Natural killer cell treated with Interleukin-12 subunit alpha and Interleukin-12 subunit beta and Interleukin-15 and Interleukin-18, amount 100 ng/mL, for 72 hours (primary cell): ENCODE measurements at places on chromosomes 13 and 19. TPM values are rescaled to one million over a fixed set of nuclear protein-coding genes. Genes with fewer than 3 reads are reported as not detected.

The ATP4A gene
- not detected for total RNA-seq

The MATK gene
- 58.5 TPM for total RNA-seq

The MEIS3 gene
- total RNA-seq: not detected

The PLPPR2 gene
- total RNA-seq: 9.4 TPM

The SOX1 gene
- total RNA-seq: not detected

The KRTDAP gene
- not detected for total RNA-seq

DNA sequence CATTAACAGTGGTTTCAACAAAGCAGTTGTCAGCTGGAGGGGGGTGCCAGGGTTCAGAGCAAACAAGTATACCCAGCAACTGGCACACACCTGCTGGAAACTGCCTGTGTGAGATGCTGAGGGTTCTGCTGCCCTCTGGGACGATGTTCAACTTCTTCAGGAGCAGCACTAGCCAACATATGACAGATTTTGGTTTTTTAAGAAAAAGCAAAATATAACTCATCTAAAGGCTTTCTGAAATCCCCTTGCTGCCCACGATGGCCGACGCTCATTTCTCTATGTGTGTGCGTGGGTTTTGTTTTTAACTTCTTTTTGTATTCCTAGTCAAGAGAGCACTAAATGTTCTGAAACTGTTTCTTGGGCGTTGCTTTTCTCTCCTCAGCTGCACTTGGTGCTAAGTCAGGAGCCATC, 79.9 kb downstream of the MRPL57 start:
- DNase-seq: no peak
- H3K27me3 ChIP-seq: peaks cover 9% of the 10 kb centered on the region
- no peaks in the 10 kb centered on the region for H3K4me1 ChIP-seq
- H3K36me3 ChIP-seq: no peaks in the 10 kb centered on the region
- H3K4me3 ChIP-seq: no peak overlapping the region

DNA sequence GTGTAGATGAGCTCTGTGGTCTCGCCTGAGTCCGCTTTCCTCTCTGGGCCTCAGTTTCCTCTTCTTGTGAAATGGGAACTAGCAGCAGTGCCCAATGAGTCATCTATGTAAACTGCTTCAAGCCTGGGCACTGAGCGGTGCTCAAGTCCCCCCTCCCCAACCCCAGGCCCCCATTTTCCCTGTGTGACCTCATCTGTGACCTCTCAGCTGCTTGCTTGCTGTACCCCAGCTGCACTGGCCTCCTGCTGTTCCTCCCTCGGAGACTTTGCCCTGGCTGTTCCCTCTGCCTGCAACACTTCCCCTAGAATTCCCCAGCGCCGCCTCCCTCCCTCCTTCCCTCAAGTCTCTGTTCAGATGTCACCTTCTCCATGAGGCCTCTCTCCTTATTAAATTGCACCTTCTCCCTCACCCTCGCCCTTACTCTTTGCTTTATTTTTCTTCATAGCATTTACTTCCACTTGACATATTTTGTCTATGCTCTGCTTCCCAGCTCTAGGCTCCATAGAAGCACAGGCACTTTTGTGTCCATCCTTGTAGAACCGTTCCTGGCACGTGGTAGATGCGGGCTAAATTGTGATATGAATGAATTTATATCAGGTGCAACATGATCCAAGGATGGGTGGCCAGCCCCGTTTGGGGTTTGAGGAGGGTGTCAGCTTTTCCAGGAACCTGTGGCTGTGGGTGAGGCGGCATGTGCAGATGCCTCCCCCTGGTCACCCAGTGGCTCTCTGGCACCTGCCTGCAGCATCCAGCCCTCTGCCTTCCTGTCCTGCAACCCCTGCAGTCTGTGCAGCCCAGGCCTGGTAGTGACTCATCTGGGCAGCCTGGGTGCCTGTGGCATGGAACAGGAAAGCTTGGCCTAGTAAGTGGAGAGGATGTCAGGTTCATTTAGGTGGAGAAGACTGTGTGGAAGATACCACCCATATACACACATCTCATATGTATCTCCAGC, 26.3 kb downstream of the SIPA1L3 start:
- peaks cover 6% of the 10 kb centered on the region for H3K4me1 ChIP-seq
- no peaks in the 10 kb centered on the region for H3K36me3 ChIP-seq
- no peak for DNase-seq

- H3K4me1 ChIP-seq: peaks cover 5% of the 10 kb centered on the region
- no peaks in the 10 kb centered on the region for H3K27me3 ChIP-seq
- H3K4me3 ChIP-seq: no peak overlapping the region
- no peaks in the 10 kb centered on the region for H3K36me3 ChIP-seq
Measured at GRCh38 chr19:15498910-15499309, 9.4 kb upstream of the CYP4F22 start.

DNA sequence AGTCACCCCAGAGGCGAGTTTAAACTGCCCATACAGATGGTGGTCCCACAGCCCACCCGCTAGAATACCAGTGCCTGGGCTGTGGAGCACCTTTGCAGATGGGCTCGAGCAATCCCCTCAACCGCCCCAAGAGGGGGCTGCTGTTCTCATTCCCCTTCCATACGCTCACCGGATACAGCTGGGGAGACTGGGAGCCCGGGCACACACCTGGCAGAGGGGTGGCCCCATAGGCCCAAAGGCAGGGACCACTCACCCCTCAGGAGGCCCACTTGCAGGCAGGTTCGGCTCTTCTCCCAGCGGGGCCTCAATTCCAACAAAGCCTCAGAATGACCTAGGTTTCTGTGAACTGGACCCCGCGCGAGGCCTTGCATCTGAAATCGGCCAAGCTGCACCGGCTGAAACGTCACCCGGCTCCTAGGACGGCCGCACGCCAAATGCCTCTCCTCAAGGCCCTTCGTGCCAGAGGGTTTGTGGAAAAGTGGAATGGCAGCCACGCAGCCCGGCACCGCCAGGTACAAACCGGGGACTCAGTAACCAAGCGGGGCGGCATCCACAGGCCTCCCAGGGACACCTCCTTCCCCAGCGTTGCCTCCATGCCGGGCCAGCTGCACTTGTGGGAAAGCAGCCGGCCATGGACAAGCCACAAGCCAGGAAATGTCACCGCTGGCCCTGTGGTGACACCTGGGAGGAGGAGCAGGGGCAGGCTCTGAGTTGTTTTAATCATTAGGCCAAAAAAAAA, 18.7 kb downstream of the MLLT1 start:
- no peaks in the 10 kb centered on the region for H3K27me3 ChIP-seq
- no peaks in the 10 kb centered on the region for H3K36me3 ChIP-seq
- DNase-seq: no peak
- H3K27ac ChIP-seq: no peak overlapping the region
- no peak overlapping the region for H3K4me3 ChIP-seq

GRCh38 chr13:77412116-77412635, 85.3 kb upstream of the MYCBP2 start:
- no peak overlapping the region for H3K27ac ChIP-seq
- H3K36me3 ChIP-seq: no peaks in the 10 kb centered on the region
- H3K4me3 ChIP-seq: no peak overlapping the region
- no peaks in the 10 kb centered on the region for H3K4me1 ChIP-seq
- H3K27me3 ChIP-seq: no peaks in the 10 kb centered on the region

DNA sequence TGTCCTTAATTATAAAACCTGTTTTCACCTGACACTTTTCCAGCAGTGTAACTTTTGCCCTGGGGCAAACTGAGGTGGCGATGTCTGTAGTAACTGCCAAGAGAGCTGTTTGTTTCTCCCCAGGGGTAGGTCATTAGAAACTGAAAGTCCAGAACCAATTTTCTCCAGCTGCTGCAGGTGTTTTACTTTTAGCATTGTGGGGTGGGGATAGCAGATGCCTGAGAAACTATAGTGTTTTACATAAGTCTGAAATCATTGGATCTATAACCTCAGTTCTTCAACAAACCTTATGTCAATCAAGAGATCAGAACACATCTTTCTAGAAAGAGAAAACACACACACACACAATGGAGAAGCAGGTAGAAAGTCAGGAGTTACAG, 92.7 kb downstream of the LHFPL6 start:
- H3K36me3 ChIP-seq: no peaks in the 10 kb centered on the region
- H3K27me3 ChIP-seq: peaks cover 2% of the 10 kb centered on the region
- H3K4me1 ChIP-seq: no peaks in the 10 kb centered on the region
- H3K4me3 ChIP-seq: no peak overlapping the region

- H3K27me3 ChIP-seq: peaks cover 21% of the 10 kb centered on the region
- DNase-seq: no peak
- H3K36me3 ChIP-seq: no peaks in the 10 kb centered on the region
- no peak overlapping the region for H3K27ac ChIP-seq
Measured at GRCh38 chr13:27374650-27375049, 49.8 kb upstream of the GTF3A start.

GRCh38 chr19:14333101-14333871, 48.0 kb upstream of the ADGRE5 start:
- H3K4me3 ChIP-seq: no peak overlapping the region
- H3K27me3 ChIP-seq: no peaks in the 10 kb centered on the region
- no peaks in the 10 kb centered on the region for H3K36me3 ChIP-seq

DNA sequence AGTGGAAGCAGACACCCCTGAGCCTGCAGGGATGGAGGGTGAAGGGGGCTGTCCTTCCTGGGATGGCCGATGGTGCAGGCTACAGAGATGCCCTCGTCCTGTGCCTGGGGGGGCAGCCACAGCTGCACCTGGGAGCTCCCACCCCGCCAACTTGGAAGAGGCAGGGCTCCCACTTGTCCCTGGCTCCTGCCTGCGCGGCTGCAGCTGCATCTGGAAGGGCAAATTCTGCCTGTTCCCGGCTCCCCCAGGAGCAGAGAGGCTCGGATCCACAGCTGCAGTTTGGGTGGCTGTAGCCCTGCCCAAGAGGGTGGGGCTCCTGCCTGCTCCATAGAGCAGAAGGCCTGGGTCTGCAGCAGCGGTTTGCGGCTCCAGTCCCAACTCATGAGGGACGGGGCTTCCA, 2.2 kb downstream of the CEP89 start:
- peaks cover 13% of the 10 kb centered on the region for H3K4me1 ChIP-seq
- no peak overlapping the region for H3K4me3 ChIP-seq
- no peaks in the 10 kb centered on the region for H3K27me3 ChIP-seq
- no peak overlapping the region for H3K27ac ChIP-seq
- no peak for DNase-seq
- H3K36me3 ChIP-seq: no peaks in the 10 kb centered on the region

- peaks cover 51% of the 10 kb centered on the region for H3K36me3 ChIP-seq
- H3K4me3 ChIP-seq: no peak overlapping the region
- H3K27me3 ChIP-seq: no peaks in the 10 kb centered on the region
- no peak overlapping the region for H3K27ac ChIP-seq
- no peak for DNase-seq
Measured at GRCh38 chr19:37572203-37572602, 22.4 kb downstream of the ZNF571 start.
